Hematopoietic multipotent progenitor cell treated with erythropoietin and hydrocortisone succinate and interleukin-3 and kit ligand, for 15 days (in vitro differentiated cells): ENCODE measurements at places on chromosomes 5 and 9.

DNA sequence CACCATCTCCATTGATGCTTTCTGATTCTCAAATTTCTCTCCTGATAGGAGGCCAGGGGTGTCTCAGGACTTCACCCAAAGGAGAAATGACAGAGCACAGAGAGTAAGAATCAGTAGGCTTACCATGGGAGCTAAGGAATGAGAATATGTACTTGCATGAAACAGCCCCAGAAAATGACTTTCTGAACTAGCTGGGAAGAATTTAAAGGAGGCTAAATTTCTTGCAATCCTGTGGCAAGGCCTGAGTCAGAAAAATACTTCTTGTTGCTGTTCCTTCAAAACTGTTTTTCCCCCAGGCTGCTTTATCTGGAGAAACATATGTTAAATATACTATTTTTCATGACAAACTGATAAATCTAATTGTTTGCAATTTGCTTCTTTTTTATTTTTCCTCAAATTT, 53.4 kb upstream of the FBXL7 start:
- DNase-seq: no peak

DNA sequence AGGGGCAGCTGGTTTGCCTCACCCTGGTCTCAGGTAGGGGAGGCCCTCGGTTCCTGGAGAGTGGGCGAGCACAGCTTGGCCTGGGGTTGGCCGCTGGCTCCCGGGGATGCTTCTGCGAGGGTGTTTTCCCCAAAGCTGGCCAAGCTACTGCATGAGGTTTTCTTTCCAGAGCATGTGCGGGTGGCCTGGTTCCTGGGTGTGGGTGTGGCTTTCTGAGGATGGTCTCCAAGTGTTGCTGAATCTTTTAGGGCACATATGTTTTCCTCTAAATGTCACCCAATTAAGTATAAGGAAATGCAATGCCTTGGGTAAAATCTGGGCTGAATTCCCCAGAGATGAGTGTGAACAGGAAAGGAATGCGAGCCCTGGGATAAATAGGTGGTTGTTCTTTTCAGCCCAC, 115.8 kb upstream of the ICE1 start:
- no peak for DNase-seq

DNA sequence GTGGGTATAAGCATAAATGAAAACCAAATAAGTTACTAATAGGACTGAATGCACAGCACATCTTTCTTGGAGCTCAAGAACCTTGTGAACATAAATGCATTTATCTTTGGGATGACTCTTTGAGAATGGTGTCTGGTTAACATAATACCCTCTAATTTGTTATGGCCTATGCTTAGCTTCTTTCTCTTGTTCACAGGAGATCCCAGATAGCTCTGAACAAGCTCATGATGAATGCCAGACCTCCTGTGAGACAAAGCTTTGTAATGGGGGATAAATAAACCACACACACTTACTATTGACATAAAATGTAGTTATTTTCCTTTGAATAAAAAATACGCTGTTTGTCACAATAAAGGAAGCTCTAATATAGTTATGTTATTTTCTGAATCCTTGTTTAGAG, 111.5 kb downstream of the PSAT1 start:
- no peak for DNase-seq

DNA sequence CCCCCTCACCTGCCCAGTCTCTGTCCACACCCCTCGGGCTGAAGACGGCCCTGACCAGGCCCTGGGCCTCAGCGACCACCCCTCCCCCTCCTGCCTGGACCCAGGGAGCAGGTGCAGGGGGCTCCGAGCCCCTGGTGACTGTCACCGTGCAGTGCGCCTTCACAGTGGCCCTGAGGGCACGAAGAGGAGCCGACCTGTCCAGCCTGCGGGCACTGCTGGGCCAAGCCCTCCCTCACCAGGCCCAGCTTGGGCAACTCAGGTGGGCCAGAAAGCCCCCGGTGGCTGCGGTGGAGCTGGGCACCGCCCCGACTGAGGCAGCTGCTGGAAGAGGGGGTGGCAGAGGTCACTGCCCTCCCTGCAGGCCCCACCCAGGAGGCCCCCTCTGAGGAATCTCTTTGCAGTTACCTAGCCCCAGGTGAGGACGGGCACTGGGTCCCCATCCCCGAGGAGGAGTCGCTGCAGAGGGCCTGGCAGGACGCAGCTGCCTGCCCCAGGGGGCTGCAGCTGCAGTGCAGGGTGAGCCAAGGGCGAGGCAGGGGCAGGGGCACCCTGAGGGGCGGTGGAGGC, 7.7 kb downstream of the ENTPD8 start:
- no peak for DNase-seq

DNA sequence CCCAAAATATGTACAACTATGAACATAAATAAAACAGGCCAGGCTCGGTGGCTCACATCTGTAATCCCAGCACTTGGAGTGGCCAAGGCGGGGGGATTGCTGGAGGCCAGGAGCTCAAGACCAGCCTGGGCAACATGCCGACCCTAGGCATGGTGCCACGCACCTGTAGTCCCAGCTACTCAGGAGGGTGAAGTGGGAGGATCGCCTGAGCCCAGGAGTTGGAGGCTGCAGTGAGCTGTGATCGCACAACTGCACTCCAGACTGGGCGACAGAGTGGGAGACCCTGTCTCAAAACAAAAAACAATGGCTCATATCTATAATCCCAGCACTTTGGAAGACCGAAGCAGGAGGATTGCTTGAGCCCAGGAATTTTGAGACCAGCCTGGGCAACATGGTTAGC, 1.5 kb downstream of the HAUS6 start:
- DNase-seq: no peak

DNA sequence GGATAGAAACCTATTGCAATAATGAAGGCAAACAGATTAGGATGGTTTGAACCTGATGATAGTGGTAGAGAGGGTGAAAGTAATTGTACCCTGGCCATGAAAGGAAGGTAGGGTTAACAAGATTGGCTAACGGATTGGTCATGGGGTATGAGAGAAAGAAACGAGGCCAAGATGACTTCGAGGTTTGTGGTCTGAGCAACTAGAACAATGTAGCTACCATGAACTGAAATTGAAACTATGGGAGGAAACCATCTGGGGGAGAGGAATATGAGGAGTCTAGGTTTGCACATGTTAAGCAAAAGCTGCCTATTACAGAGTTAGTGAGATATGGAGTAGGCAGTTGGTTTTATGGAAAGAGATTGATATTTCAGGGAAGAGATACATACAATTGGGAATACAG, 406.0 kb downstream of the PRELID2 start:
- no peak for DNase-seq

GRCh38 chr5:9363026-9363425, 182.8 kb downstream of the SEMA5A start:
- DNase-seq: no peak
